ENCODE measurements at places on chromosomes 4 and X.

- DNase-seq, result no peak
These were observed 556.4 kb upstream of the CPEB2 start for GRCh38 chr4:14445882-14446281.

GRCh38 chr4:23333556-23333945, 556.3 kb downstream of the PPARGC1A start:
- DNase-seq, result no peak

GRCh38 chr4:64893205-64893604, 484.0 kb upstream of the TECRL start:
- DNase-seq, result no peak

DNA sequence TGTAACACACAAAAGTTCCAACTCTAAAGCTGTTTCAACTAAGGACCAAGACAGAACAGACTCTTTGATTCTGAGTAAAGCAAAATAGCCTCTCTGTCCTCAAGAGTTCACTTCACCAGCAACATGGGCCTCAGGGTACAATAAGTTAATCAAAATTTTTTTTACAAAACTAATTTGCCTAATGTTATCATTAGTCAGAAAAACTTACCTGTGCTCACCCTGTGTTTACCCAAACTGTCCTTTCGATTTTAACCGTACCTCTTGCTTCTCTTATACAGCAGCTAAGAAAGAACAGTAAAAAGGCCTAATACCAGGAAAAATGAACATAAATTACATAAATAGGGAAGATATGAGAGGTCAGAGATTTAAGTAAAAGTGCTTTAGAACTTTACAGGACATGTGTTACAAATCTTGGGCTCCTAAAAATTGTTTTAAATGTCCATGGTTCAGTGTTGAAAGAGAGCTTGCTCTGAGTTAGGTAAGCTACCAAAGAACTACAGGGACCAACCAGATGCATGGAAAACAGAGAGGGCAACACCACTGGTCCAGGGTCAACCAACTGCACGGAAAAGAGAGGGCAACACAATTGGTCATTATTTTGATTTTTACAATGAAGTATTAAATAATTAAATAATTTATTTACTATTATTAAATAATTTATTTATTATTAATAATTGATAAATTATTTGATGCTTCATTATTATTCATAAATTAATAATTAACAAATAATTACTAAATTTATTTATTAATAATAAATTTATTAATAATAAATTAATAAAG, 73.1 kb downstream of the FAT1 start:
- no peak for DNase-seq

DNA sequence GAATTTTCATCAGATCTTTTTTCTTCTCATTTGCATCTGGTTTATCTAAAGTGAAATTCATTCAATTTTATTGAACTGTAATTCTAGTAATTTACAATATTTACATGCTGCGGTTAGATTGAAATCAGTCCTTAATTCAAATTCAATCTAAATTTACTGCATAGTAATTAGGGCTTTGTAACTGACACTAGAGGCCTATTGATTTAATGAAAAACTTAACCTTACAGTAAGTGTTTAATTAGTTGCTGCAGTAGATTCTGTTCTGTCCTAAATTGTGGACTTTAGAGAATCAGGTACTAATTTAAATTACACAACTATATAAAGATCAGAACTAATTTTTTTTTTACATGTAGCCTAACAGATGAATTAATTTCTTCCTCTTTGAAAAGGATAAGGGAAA, 758.8 kb upstream of the TENM3 start:
- no peak for DNase-seq

DNA sequence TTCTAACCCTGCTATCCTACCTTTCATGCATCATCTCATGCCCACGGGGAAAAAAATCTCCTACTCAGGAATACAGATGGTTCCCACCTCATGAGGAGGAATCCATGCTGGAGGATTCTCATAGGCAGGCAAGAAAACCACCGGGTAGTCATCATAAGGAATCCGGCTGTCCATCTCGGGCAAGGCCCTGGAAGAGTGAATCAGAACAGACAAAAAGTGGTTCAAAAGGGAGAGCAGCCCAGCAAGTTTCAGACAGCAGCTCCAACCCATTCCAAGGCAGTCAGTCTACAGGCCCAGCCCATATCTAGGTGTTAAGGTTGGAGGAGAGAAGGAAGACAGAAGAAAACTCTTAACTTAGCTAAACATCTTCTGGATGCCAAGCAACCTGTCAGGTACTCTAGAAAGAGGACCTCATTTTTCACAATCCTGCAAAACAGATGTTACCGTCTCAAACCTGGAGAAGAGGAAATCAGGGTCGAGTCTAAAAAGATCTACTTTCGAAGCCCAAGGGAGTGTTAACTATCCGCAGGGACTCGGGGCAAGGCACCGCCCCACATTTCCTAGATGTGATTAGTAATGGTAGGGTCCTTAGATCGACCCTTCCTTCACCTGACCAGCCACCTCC, 447 bp downstream of the PDZD11 start:
- no peak for DNase-seq
